Midbrain (tissue), 1 donor: ENCODE measurements at places on chromosomes 6 and 20.

GRCh38 chr6:135651964-135652755, 154.6 kb upstream of the AHI1 start:
- no peak for DNase-seq

- no peak for DNase-seq
Measured at GRCh38 chr20:5172903-5173463, 46.2 kb downstream of the CDS2 start.

- DNase-seq = no peak
Measured at GRCh38 chr6:105935416-105935815, 150.7 kb upstream of the PRDM1 start.

DNA sequence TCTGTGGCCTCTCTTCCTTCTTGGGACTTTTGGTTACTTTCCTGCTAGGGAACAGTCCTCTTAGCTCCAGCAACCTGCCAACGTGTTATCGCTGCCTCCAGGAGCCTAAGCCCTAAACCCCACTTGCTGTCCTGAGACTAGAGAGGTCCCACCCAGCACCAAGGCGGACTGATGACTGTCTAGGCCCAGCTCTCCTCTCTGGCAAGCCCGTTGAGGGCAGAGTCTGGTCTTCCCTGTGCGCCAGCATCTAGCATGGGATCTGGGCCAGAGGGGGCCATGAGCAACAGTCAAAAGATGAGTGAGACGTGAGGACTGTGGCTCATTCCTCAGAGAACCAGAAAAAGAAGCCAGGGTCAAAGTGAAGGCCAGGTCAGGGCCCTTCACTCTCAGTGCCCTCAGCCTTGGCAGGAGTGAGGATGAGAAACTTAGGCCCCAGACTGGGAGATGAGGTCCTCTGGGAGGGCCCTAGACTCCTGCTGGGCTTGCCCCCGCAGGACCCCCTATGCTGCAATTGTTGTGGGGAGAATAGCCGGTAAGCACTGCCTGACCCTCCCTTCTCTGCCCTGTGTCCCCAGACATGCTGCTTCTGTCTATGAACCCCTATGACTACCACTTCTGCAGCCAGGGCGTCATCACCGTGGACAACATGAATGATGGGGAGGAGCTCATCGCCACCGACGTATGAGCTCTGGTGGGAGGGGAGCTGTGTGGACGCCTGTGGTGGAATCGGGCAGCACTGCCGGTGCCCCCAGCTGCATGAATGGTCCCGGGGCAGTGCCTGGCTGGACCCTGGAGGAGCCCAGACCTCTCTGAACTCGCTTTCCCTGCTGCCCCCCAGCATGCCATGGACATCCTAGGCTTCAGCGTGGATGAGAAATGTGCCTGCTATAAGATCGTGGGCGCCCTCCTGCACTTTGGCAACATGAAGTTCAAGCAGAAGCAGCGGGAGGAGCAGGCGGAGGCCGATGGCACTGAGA, 30.9 kb downstream of the MYH7B start:
- no peak for DNase-seq

- DNase-seq = no peak
Measured at GRCh38 chr6:15464211-15464725, 198.6 kb downstream of the DTNBP1 start.

DNA sequence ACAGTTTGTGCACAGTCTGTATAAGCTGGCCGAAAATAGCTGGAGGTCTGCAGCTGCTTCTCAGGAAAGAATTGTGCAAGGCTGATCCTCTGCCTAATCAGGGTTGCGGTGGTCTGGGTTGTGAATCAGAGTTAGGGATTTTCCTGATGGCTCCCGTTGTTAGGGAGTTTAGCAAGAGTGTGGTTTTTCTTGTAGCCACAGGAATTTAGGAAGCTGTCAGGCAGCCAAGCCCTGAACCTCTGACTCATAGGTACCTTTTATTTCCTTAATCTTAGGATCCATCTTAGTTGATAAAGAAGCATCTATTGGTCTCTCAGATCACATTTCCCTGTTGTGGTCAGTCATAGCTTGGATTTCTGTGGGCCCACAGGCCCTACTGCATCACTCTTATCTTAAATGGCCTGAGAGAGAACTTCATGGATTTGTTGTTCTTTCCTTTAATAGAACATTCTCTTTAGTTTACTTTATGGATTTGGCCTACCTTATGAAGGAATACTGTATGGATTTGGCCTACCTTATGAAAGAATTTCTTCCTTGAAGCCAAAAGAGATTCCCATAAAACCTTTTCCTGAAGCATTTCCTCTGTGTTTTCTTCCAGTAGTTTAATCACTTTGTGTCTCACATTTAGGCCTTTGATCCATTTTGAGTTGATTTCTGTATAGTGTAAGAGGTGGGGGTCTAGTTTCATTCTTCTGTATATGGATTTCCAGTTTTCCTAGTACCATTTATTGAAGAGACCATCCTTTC, 10.3 kb downstream of the KIF25 start:
- no peak for DNase-seq

- DNase-seq = no peak
Measured at GRCh38 chr6:90538278-90539046, 48.4 kb downstream of the MAP3K7 start.

DNA sequence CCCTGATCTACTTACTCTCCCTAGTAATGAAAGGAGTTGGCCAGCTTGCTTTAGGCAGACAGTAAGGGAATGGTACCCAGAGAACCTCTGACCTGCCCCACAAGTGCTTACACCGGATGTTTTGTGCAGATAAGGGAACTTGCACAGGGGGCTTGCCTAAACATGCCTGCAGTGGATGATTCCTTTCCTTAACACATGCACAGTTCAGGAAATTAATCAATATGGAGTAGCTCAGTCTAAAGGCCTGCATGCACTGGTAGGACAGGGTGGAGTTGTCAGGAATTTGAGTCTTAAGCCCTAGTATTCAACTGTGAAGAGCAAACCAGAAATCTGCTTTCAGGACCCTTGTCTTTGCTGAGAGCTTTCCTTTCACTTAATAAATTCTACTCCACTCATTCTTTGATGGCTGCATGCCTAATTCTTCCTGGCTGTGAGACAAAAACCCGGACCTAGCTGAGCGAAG, 3.9 kb upstream of the TRIM38 start:
- no peak for DNase-seq

- no peak for DNase-seq
Measured at GRCh38 chr20:60984666-60985065, 267.4 kb upstream of the CDH4 start.

- no peak for DNase-seq
Measured at GRCh38 chr20:20897922-20898321, 185.5 kb upstream of the RALGAPA2 start.

GRCh38 chr6:154689493-154690255, 43.5 kb upstream of the SCAF8 start:
- no peak for DNase-seq

DNA sequence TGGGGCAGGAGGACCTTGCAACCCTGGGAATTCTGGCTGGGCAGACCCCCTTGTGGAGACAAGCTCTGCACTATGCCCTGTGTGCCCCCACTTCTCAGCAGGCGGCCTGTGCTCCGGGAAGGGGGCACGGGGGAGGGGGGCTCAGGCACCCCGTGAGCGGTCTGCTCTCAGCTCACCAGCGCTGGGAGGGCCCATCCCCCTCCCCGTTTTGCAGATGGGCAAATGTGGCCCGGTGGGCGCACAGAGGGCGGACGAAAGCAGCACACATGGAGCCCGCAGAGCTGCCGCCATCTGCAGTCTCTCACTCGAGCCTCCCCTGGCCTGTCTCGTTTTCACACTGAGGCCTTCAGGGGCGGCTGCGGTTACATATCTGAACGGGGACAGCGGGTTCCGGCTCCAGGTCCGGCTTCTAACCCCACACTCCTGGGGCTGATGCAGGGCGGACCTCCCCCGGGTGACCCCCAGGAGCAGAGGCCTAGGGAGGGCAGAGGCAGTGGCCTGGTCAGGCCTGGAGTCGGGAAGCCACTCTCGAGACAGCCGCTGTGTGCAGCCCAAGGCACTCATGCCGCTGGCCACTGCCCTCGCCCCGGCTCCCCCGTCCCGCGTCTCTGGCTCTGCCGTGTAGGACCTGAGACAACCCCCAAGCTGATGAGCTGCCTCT, 13.9 kb downstream of the CHRNA4 start:
- DNase-seq = no peak

DNA sequence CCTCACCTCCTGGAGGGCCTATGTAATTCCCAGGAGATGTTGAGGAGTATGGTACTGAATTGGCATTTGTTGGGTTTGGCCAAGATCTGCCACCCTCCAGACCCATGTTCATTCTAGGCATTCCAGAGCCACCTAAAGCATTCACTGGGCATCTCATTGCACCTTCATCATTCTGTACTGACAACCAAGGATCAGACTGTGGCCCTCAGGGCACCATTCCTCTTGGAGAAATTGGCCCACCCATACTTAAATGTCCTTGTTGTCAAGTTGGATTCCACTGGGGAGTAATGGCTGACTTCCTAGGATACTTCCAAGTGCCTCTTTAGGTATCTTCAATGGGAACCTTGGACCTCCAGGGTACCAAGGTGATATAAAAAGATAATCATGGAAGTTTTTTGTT, 16.8 kb upstream of the IBTK start:
- no peak for DNase-seq
